Smooth muscle cell of bladder (primary cell): ENCODE measurements at places on chromosomes 3 and 15. TPM values are rescaled to one million over a fixed set of nuclear protein-coding genes. Genes with fewer than 3 reads are reported as not detected.

Gene DZIP1L
- total RNA-seq: 21.2 and 29.4 TPM in 2 replicates

Gene PLOD2
- total RNA-seq: 239 and 311 TPM in 2 replicates

Gene TUSC7
- not detected in 2 replicates for total RNA-seq

Gene CCDC80
- total RNA-seq: 393 and 1,612 TPM in 2 replicates

Gene PEX5L
- under 0.01 and 0.28 TPM in 2 replicates for total RNA-seq

Gene PLD1
- 21.4 and 38.7 TPM in 2 replicates for total RNA-seq

Gene CCR9
- total RNA-seq: not detected in 2 replicates

Gene KLF13
- total RNA-seq: 14.5 and 17.2 TPM in 2 replicates

Gene DAPK2
- 1.3 and 1.5 TPM in 2 replicates for total RNA-seq

Gene BMF
- 4.6 and 5.3 TPM in 2 replicates for total RNA-seq

Gene MGLL
- total RNA-seq: 10.1 and 10.9 TPM in 2 replicates

Gene SNRK
- total RNA-seq: 15.0 and 15.1 TPM in 2 replicates

Gene ARGFX
- not detected in 2 replicates for total RNA-seq

Gene TMEM212
- not detected in 2 replicates for total RNA-seq
